ENCODE measurements at places on chromosomes 7 and 10.

DNA sequence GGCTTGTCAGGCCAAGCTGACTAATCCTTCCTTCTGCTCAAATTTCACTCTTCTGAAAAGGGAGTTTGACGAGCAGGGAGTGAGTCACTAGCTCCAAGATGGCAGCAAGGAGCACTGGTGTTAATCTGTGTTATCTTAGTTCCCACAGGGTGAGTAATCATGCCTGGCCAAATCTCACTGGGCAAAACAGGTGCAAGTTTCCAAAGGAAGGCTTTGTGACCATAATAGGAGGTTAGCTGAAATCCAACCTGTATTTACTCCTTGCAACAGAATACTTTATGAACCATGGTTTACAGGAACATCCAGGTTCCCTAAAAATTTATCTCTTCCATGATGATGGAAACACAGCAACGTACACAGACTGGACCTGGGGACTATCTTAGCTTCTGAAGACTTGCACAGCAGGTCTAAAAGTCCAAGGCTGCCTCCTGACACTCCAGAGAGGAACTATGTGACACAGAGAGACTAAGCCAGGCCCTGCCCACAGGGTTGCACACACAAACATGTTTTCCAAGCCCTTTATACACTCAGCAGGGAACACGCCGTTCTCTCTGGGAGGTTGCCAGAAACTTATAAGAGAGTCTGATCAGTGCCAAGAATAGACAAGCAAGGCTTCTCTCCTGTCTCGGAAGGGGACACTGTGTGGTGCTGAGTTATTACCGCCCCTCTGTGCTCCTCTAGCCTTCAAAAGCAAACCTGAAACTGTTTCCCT, 46.3 kb downstream of the PDK4 start:
- DNase-seq, result no peak

GRCh38 chr10:60705376-60705775, 72.9 kb upstream of the CDK1 start:
- DNase-seq, result no peak

DNA sequence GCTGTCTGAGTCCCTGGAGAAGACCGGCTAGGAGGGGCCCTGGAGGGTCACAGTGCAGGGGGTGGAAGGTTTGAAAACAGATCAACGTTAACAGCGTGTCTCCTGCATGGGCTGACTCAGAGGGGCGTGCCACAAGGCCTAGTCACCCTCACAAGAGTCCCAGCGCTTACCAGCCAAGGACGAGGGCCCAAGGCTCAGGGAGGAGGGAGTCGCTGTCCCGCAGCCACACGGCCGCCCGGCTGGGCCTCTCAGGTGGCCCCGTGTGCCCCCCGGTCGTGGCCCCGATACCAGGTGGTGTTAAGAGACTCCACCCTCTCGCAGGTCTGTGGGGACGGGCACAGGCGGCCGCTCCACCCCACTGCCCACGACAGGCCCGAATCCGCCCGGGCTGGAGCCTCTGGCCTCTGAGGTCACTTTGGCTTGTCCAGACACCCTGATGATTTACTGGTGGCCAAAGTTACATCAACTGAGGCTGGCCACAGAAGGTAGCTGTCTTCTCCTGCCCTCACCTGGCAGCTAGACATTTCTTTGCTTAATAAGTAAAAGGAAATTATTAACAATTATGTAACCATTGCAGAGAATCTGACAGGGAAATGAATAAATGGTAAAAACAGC, 34.0 kb downstream of the FAM20C start:
- no peak for DNase-seq

- DNase-seq, result no peak
Measured at GRCh38 chr7:1798191-1798590, 128.1 kb downstream of the ELFN1 start.

DNA sequence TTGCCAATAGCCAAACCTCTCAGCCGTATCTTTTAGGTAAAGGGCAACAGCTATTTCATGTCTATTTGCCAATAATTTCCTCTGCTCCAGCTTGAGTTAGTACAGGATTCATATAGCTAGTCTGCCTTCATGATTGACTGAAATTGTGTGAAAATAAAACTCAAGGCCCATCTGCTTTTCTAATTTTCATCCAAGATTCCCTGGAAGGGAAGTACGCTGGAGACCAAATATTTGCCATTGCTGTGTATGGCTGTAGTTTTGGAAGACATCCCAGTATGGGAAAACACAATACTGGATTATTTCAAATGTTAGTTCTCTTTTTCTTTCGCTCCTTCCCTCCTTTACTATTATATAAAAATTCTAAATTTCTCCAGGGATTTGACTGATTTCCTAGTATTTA, 652.4 kb downstream of the CNTNAP2 start:
- no peak for DNase-seq
